Central memory CD4-positive, alpha-beta T cell (primary cell): ENCODE measurements at places on chromosomes 7 and 10.

- no peak for DNase-seq
Measured at GRCh38 chr7:146090023-146090645, 26.5 kb upstream of the CNTNAP2 start.

DNA sequence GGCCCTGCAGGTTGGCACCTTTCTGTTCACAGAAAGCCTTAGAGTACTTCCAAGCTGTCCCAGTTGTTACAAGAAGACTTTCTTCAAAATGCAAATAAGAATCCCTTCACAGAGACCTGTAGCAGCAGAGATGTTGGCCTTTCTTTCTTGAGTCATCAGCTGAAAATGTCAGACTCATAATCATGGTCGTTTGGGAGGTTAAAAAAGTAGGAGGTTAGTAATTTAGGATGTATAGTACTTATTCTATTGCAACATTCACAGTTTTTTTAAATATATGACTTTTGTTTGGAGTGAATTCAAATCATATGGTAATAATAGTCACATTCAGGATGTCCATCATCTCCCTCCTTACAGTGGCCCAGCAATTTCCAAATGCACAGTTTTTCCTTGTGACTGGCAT lies 223.9 kb upstream of the GLI3 start:
- DNase-seq: no peak

DNA sequence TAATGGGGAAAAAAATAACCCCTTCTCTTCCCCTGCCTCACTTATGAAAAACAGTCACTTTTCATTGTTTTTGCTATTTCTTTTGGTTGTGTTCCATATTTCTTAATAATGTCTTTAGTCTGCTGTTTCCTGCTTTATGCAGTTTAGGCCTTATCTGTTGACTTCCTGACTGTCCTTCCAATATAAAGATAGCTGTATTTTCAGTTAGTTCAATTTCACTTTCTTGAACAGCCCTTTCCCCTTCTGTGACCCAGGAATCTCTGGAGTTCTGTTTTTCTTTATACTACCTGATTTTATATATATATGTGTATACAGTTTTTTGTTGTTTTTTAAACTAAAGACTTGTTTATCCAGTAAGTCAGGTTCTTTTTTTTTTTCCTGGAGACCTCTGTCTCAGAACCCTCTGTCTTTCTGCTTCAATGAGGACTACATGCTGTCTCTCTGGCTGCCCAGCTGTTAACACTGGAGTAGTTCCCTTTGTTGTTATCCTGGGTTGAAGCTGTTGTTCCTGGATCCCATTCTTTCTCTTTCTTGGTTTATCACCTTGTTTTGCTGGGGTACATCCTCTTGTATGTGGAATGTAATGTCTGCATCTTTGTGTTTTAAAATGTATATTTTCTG lies 87.2 kb downstream of the GSDME start:
- no peak for DNase-seq

DNA sequence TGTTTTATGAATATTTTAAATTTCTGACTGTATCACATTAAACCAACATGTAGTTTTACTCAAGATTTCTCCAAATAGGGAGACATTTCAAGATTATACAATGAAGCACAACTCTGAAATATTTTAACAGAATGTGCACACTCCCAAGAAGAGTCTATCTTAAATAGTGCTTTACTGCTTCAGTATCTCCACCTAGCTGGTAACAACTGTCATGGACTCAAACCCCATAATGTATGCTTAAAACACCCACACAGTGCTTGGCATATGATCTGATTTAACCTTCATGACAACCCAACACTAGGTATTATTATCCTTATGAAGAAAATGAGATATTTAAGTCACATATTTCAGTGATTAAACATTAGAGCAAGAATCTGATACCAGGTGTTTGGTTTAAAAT lies 45.9 kb downstream of the ASZ1 start:
- no peak for DNase-seq

DNA sequence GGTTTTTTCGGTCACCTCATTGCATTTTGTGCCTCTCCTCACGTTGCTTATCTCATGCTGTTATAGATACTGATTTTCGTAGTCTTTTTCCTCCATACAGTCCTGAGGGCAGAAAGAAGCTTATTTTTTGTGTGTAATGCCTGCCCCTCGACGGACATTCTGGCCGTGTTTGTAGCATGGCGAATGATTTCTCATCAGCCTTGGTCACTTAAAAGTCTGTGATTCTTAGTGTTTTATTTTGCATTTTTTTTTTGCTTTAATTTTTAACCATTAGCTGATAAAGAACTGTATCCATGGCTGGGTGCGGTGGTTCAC lies 469 bp upstream of the NOC3L start:
- no peak for DNase-seq

DNA sequence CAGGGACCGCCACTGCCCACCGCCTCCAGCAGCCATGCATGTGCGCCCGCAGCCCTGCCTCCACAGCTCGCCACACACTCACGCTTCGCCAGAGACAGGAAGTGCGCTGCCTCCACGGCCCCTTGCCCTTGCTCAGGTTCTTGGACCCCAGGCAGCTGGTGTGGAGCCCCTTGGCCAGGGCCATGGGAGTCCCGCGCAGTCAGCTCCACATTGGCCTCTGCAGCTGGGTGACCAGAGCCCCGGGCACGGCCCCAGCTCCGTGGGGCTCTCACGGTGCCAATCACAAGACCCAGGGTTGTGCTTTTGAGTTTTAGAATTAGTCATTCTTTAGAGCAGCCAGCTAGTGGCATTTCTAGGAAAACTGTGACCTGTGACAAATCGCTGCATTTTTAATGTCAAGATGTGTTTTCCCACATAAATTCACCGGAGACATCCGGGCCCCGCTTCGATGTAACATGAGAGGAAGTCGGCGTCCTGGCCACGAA lies 4.3 kb upstream of the UTF1 start:
- no peak for DNase-seq

DNA sequence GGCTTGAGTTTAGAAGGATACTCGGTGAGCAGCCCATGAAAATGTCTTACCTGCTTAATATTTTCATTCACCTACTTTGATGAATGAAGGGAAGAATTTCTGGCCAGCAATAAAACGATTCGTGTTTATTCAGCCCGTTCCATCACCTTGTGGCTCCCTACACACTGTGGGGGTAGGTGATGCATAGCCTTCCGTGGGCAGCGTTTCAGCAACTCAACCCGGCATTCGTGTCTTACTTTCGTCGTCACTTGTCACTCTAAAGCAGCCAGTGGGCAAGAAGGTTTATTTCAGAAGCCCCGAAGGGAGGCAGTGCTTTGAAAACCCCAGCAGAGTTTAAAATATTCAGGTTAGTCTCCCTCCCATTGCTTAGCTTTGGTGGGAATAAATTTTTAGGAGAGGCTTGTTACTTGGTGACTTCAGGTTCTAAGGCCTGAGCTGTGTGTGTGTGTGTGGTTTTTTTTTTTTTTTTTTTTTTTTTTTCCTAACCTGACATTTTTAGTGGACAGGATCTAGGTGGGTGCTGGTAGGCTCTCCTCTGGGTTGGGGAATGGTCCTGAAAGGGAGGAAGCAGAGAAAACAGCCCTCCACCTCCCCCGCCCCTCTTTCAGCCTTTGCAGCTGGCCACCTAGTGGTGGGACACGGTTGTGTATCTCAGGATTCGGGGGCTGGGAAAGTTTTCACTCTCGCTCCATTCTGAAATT lies 1.8 kb downstream of the GRK5 start:
- DNase-seq: peak; percentile 58

- no peak for DNase-seq
Measured at GRCh38 chr7:36742911-36743775, 18.8 kb upstream of the AOAH start.

DNA sequence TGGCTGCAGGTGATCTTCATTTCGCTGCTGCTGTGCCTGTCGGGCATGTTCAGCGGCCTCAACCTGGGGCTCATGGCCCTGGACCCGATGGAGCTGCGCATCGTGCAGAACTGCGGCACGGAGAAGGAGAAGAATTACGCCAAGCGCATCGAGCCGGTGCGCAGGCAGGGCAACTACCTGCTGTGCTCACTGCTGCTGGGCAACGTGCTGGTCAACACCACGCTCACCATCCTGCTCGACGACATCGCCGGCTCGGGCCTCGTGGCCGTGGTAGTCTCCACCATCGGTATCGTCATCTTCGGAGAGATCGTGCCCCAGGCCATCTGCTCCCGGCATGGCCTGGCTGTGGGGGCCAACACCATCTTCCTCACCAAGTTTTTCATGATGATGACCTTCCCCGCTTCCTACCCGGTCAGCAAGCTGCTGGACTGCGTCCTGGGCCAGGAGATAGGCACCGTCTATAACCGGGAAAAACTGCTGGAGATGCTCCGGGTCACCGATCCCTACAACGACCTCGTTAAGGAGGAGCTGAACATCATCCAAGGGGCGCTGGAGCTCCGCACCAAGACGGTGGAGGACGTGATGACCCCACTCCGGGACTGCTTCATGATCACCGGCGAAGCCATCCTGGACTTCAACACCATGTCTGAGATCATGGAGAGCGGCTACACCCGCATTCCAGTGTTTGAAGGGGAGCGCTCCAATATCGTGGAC lies 1.3 kb downstream of the CNNM2 start:
- DNase-seq: peak; percentile 1

DNA sequence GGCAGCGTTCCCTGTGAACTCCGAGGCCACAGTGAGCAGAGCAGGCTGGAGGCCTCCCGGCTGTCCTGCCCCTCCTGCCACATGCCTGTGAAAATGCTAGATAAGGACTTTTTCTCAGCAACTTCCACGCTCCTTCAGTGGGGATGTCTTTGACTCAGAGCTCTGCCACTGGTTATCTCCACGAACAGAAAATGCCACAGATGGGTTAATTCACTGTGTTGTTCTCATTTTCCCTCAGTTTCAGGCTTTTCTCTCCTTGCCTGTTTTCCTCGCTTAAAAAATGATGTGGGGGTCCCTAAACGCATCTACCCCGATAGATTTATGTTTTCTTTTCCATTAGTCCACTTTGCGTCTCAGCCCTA lies 51.3 kb downstream of the IKZF1 start:
- no peak for DNase-seq

DNA sequence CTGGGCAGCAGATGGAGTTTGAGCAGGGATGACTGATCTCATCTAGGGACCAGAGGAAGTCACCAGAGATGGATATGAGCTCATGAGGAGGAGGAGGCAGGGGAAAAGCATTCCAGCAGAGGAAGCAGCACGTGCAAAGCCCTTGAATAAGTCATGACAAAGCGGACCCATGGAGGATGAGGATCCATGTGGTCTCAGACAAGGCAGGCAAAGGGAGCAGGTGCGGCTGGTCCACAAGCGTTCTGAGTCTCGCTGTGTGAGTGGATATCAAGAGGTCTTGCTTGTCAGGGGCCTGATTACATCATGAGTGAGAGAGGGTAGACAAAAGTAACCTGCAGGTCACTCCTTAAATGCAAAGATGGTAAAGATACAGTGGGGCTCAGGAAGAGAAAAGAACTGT lies 307.6 kb downstream of the GRID1 start:
- no peak for DNase-seq

GRCh38 chr7:1861799-1862458 lies 191.9 kb downstream of the ELFN1 start:
- no peak for DNase-seq

DNA sequence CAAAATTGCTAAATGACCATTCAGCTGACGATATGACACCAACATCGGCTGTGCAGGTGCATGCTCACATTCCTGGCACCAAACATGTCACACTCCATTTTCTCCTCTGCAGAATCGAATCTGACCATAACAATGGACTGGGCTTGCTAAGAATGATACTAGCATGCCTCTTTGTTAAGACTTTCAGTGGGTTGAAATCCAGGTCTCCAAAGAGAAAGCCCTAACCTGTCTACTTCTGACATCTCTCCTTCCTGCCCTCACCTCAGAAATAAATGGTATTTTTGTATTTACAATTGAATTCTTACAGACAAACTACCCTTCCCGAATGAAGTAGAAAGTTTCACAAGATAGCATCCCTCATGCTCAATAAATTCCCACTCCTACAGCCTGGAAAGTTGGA lies 373.9 kb downstream of the KCNMA1 start:
- no peak for DNase-seq

- no peak for DNase-seq
Measured at GRCh38 chr10:125023862-125024496, 82.1 kb downstream of the ZRANB1 start.

DNA sequence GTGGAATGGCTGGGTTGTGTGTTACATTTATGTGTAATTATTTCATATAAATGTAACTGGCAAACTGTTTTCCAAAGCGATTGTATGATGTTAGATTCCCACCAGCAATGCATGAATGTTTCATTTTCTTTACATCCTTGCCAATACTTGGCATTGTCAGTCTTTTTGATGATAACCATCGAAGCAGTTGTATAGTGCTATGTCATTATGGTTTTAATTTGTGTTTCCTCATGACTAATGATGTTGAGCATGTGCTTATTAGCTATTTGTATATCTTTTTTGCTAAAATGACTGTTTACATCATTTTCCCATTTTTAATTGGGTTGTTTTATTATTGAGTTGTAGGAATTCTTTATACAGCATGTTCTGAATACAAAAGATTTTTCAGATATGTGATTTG lies 22.3 kb downstream of the AHCYL2 start:
- no peak for DNase-seq

GRCh38 chr7:153939177-153939576 lies 113.0 kb upstream of the DPP6 start:
- no peak for DNase-seq

GRCh38 chr7:96739609-96740008 lies 30.0 kb upstream of the SEM1 start:
- DNase-seq: no peak

GRCh38 chr7:108181073-108181985 lies 51.2 kb upstream of the LAMB4 start:
- peak; percentile 9 for DNase-seq

DNA sequence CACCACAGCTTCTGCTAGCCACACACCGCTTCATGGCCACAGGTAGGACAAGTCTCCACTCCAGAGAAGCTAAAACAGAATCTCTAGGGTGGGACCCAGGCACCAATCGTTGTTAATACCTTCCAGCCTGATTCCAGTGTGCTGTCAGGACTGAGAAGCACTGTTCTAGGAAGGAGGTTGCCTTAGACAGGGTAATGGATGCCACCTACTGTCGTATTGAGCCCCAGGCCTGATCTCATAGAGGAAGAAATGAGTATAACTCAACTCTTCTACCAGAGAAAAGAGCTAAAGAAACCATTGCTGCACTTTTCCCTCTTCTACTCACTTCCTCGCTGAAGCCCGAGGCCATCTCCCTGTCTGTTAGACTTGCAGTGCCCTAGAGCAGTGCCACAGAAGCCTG lies 31.8 kb downstream of the CNNM1 start:
- no peak for DNase-seq

GRCh38 chr10:655184-655583 lies 34.3 kb downstream of the DIP2C start:
- DNase-seq: no peak

- no peak for DNase-seq
Measured at GRCh38 chr7:140212100-140212881, 35.5 kb upstream of the KDM7A start.

- no peak for DNase-seq
Measured at GRCh38 chr7:45660901-45661211, 86.7 kb downstream of the ADCY1 start.

DNA sequence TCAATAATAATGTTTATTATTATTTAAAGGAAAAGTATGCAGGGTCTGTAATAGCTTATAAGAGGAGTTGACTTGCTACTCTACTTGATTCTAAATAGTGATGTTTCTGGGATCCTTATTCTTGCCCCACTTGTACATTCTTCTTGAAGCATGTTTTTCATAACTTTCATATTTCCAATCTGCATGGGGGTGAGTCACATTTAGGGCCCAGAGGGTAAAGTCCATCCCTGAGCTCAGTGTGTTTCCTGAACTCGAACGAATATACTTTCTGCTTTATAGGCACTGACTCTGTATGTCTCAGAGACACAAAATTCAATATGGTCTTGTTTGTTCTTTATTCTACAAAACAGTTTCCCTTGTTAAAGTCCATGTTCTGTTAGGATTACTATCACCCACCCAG lies 61.0 kb upstream of the SMIM30 start:
- no peak for DNase-seq
